GM19239 (cell line): ENCODE measurements at places on chromosomes 1 and 21.

DNA sequence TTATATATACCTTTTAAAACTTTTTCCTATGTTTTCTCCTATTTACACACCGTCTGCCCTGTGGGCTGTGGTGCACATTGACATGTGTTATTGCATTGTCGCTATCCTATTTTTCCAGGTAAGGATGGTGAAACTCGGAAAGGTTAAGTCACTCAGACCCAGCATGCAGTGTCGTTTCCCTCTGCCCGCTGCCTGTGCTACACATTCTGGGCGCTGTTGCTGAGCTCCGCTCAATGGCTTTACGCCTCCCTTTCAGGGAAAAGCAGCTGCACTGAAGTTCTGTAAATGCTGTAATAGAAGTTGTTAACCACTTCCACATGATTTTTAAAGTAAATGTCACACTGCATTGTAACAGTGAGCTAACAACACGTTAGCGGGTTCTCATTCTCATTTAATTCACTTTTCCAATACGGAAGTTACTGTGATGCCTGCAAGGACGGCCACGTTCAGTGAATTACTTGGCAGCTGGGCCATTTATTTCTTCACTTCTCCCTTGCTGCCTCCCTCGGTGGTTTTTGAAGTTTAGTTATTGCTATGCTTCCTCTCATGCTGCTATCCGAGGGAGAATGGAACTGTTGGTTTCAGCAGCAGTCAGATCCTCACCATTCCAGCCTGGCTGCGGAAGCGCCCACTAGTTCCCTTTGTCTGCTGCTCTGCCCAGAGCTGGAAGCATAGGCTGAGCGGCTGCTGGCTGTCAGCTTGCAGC lies 288.7 kb downstream of the SPATA17 start:
- no peak for DNase-seq

- no peak for DNase-seq
These were observed 200.9 kb downstream of the TM2D1 start for GRCh38 chr1:61523893-61524605.

GRCh38 chr1:178642282-178642681 lies 82.8 kb upstream of the RALGPS2 start:
- DNase-seq: no peak

- no peak for DNase-seq
These were observed 107.0 kb downstream of the DAB1 start for GRCh38 chr1:57316861-57317260.

DNA sequence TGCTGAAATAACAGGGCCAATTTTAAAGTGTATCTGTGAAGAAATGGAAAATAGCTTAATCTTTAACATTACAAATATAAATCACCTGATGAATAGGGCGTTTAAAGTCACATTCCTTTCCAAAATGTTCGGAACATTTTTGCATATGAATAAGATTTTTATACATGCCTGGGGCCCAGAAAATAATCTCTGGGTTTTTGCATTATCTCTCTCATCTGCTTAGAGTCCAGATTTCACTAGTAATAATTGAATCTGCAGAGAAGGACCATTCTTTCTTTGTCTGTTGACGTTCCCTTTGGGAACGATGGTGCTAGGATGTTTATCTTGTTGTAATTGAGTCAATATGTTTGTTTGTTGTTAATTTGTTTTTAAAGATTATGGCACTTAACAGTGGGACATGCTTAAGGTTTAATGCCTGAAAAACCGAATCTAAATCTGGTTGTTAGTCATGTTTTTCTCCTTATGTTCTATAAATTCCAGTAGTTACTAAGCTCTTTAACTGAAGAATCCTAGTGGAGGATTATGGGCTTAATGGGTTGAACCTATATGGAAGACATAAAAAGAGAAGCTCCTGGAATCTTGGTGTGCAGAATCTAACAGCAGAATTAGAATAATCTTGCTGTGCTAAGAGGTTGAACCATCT lies 140.6 kb downstream of the VPS13D start:
- DNase-seq: no peak
